RPMI7951 (cell line): ENCODE measurements at places on chromosomes 2 and 18.

GRCh38 chr2:38260972-38261371 is 116.1 kb downstream of the ATL2 start:
- peak; percentile 36 for DNase-seq

- DNase-seq = no peak
Observed at GRCh38 chr2:58562276-58562675, 321.2 kb upstream of the FANCL start.

DNA sequence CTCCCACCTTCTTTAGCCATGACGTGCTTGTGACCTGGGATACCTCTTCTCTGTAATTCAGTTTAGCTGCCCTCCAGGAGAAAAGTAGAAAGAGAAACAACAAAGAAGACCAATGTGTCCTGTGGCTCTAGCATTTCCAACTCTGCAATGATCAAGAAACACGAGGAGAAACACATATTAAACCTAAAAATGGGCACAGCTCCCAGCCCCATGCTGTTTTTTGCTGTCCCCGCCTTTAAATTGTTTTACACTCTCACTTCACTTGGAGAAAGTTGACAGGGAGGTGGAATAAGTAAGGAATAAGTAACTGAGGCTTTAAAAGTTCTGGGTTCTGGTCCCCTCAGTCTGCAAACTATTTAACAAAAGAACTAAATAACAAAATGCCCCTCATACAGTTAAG is 390.6 kb downstream of the TNS1 start:
- no peak for DNase-seq

- DNase-seq = no peak
Observed at GRCh38 chr2:153394686-153395085, 83.9 kb downstream of the RPRM start.

GRCh38 chr2:10034333-10035052 is 8.9 kb upstream of the KLF11 start:
- DNase-seq = no peak

DNA sequence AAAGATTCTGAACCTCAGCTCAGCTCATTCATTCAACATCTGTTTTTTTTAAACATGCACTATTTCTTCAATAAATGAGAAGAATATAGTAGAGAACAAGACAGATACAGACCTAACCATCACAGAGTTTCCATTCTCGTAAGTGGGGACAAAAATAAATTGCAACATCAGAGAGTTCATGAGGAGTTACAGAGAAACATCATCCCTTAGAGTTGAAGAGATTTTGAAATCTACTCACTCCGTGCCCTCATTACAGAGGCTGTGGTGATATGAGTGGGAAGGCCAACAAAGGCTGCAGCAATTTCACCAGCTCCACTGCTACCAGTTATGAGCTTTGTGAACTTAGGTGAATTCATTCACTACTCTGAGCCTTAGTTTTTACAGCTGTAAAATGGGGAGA is 399.3 kb downstream of the BCL11A start:
- DNase-seq = no peak

DNA sequence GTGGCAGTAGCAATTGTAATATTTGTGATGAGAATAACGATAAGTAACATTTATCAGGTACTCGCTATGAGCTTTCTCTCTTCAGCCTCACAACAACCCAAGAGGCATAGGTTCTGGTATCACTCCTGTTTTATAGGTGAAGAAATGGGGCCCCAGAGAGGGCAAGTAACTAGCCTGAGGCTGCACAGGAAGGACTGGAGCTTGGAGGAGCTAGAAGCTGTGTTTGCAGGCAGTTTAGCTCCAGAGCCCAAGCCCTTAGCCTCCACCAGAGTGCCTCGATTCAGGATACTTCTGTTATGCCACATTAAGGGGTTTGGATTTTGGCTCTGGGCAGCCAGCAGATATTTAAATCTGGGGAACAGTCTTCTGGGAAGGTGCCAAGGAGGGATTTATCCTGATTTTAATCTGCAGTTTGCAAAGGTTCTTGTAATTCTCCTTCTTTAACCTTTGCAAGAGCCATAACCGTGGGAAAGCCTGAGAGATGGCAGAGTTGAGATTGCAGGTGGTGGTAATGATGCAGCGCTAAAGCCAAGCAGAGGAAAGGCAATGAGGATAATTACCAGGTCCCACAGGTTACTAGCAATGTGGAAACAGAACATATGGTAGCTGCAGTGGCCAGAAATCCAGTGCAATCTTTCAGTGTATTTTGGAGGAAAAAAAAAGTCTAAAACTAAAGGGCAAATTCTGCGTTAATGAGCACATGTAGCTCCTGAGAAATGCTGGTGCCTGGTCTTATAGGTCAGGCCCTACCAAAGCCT is 9.1 kb downstream of the MOCOS start:
- no peak for DNase-seq

GRCh38 chr18:70653671-70654070 is 364.8 kb downstream of the SOCS6 start:
- DNase-seq = no peak
